ENCODE measurements at places on chromosomes 4 and X.

DNA sequence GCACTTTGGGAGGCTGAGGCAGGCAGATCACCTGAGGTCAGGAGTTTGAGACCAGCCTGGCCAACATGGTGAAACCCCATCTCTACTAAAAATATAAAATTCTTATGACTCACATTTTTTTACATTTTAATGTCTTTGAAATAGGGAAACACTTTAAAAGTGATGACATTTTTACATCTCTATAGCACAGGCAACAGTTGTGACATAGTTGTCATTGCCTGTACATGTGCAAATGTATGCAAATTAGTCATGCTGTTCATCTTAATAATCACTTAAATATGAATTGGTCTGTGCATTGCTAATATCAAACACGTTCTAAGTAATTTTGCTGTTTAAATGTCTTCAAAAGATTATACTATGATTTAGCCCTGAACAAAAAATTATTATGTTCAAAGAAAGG is 41.7 kb downstream of the ZGRF1 start:
- no peak for DNase-seq

GRCh38 chrX:119359618-119360382 is 39.3 kb upstream of the SLC25A43 start:
- no peak for DNase-seq

DNA sequence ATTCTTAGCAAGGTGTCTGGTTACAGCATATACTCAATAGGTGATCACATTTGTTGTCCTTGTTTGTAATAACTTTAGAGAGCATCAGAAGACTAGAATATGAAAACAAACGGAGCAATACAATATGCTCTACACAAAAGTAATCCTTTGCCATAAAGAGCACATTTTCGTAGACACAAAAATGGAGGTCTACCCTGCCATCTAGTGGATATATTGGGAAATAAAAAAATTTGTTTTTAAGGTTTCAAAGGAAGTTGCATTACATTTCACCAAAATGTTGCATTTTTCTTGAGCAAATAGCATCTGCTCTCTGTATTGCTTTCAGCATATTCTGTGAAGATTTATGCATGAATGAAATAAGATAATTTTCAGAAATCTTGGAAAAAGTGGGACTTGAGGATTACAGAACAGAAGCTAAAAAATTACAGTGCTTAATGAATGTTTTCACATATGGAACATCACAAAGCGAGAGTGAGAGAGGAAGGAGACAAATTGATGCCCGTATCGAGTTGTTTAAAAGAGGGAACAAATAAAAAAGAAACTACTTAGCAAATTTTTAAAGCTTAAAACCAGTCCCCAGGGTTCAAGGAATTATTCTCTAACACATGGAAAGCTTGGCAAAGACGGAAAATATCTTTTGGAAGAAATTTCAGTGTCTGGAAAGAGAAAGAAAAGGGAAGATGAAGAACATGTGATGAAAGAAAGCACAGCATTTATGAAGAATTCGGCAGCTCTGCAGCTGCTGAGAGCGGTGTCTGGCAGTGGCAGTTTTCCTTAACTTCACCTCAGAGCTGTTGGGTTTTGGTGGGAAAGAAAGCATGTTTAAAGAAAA is 390.1 kb downstream of the ANKRD50 start:
- DNase-seq = no peak

DNA sequence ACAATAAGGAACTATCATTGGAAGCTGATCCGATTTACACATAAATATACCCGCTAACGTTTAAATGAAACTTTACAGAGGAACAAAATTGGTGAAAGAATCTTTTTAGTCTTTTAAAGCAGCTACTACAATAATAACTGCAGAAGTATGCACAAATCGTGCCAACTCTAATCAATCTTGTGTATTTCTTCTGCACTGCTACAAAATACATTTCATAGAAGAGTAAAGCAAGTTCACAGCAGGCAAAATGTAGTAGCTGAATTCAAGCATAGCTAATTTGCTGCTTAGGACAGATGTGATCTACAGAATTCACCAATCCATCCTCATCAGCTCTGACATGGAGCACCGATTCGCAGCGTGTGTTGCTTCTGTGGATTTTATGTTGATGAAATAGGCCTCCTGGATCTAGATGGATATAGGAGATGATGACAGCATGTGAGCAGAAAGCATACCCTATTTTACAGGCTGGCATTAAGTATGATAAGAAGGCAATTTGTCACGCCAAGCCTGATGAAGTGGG is 367.3 kb upstream of the FGF13 start:
- DNase-seq = no peak

GRCh38 chr4:56093576-56093975 is 144.8 kb downstream of the CEP135 start:
- DNase-seq = no peak

- DNase-seq = no peak
These were observed 1.2 kb upstream of the FSTL5 start for GRCh38 chr4:162164906-162165510.

- peak; percentile 9 for DNase-seq
These were observed 29.6 kb downstream of the SLC16A2 start for GRCh38 chrX:74450803-74451449.

DNA sequence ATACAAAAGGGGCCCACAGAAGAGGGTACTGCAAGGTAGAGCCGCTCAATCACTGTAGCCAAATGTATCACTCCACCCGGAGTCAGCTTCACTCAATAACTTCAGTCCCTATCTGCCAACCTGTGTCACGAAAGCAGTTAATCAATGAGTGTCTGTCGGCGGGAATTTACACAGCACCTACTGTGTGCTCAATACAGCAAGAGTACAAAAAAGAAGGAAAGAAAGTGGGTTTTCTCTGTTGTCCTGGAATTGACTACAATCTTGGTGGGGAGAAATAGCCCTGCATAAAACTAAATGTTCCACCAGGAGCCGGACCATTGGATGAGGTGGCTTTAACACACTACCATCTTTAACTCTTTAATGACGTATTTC is 780 bp upstream of the NKRF start:
- DNase-seq = no peak

GRCh38 chr4:7434766-7435150 is at the start of gene PSAPL1:
Gene PSAPL1, minus strand, starts transcription at chr4:7434930. Its CDS starts 51 bp downstream, at chr4:7434879.
- DNase-seq = no peak

DNA sequence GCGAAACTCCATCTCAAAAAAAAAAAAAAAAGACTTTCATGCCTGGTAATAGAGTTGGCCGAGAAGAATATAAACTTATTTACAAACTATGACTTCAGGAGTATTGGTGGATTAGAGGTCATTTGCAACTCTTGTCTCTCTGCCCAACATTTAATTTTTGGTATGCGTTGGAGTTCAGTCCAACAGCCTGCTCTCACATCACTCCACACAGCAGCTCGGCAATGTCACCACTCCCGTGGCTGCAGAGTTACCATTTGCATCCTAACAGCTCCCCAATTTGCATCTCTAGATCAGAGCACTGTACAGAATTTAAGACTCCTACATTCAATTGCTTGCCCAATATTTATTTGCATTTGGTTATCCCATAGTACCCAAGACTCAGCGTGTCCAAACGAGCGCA is 40.9 kb upstream of the AP1AR start:
- DNase-seq = no peak

DNA sequence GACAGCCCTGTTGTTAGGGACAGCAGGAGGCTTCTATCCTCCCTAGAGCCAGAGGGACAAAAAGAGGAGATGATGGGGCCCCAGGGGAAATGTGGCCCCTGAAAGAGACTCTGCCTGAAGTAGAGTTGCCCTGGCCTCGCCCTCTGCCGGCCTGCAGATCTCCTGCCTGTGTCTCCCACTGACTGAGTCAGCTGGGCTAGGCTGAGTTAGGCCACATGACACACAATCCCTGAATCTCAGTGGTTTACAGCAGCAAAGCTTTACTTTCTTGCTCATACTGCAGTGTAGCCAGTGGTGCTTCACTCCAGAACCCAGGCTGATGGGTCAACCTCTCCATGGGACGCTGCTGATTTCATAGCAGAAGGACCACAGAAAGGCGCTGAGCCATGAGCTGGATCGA is 23.5 kb downstream of the DRD5 start:
- DNase-seq = no peak

- DNase-seq = peak; percentile 35
These were observed 19.5 kb upstream of the CCNI start for GRCh38 chr4:77095101-77095821.

GRCh38 chr4:79175716-79176115 is 150.1 kb downstream of the NAA11 start:
- no peak for DNase-seq

DNA sequence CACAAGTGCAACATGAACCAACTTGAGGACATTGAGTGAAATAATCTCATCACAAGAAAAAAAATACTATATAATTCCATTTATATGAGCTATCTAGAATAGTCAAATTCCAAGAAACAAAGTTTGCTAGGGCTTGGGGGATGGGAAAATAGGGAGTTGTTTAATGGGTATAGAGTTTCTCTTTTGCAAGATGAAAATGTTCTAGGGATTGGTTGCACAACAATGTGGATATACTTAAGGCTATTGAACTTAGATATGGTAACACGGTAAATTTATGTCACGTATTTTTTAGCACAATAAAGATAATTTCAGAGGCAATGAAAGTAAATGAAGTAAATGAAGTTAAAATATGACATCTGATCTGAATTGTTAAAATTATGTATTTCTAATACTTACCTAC is 7.9 kb downstream of the MFSD8 start:
- DNase-seq = no peak

- DNase-seq = no peak
These were observed 158.5 kb downstream of the NSUN7 start for GRCh38 chr4:40908297-40908696.

- no peak for DNase-seq
These were observed 136.0 kb downstream of the UGT8 start for GRCh38 chr4:114734594-114734993.

DNA sequence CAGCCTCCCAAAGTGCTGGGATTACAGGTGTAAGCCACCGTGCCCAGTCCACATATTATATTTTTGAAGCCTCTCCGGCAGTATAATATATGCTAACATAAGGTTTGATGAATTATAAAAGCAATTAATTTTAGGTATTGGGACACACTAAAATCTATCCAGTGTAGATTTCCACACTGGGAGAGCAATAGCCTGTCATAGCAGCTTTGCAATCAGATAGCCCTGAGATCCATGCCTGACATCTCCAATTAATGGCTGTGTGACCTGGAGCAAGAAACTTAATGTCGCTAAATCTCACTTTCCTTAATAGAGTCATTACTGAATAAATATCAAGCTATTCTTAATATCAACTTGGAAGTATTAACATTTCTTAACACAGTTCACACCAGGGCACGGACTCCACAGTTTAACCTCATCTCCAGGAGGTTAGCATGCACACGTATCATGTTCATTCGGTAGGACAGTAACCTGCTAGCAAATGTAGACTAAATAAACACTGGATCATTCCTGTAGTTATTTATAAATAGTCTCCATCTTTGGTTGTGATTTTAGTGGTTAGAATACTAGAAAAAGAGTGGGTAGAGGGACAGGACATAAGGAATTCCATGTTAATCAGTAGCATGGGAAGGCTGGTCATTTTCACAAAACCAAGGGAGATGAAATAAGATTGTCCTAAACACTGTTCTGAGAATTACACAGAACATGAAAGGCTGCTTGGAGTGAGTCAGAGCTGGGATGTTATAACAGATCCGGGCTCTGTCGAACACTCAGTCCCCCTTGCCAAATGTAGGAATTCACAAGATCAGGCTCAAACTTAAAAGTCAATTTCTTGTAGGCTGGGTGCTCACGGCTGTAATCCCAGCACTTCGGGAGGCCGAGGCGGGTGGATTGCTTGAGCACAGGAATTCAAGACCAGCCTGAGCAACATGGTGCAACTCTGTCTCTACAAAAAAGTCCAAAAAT is 254.7 kb downstream of the PALLD start:
- no peak for DNase-seq

DNA sequence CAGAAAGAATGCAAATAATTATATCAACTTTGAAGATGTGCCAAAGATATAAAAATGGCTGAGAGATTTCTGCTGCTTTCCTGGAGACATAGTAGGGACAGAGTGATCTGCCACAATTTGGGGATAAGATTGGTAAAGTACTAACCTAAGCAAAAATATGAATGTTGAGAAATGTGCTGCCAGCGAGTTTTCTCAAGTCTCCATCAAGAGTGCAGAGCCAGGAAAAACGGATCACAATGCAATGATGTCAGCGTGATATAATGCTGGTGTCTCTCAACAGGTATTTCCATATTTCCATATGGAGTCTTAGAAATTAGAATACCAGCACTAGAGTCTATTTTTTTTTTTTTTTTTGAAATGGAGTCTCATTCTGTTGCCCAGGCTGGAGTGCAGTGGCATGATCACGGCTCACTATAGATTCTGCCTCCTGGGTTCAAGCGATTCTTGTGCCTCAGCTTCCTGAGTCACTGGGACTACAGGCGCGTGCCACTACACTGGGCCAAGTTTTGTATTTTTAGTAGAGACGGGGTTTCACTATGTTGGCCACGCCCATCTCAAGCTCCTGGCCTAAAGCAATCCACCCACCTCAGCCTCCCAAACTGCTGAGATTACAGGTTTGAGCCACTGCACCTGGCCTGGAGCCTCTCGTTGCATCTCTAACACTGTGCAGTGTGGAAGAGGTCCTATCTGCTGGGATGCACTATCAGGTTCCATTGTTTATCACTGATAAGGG is 893.5 kb downstream of the TRIML1 start:
- DNase-seq = no peak

DNA sequence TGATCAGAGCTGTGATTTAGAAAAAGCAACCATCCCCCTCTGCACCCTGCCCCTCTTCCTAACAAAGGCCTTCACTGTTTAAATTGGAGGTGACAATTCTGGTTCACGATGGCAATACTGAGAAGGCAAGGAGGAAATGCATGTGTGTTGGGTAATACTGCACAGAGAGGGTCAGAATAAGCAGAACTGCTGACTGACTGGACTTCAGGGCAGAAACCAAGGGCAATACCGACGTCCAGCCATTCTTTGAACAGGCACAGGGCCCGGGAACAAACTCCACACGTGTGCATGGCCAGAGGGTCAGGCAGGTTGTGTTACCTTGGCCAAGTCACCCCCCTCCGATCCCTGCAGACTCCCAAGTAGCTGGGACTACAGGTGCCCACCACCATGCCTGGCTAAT is 6.0 kb downstream of the ACSL1 start:
- DNase-seq = no peak

- DNase-seq = no peak
These were observed 24.4 kb upstream of the CORIN start for GRCh38 chr4:47862297-47862696.

DNA sequence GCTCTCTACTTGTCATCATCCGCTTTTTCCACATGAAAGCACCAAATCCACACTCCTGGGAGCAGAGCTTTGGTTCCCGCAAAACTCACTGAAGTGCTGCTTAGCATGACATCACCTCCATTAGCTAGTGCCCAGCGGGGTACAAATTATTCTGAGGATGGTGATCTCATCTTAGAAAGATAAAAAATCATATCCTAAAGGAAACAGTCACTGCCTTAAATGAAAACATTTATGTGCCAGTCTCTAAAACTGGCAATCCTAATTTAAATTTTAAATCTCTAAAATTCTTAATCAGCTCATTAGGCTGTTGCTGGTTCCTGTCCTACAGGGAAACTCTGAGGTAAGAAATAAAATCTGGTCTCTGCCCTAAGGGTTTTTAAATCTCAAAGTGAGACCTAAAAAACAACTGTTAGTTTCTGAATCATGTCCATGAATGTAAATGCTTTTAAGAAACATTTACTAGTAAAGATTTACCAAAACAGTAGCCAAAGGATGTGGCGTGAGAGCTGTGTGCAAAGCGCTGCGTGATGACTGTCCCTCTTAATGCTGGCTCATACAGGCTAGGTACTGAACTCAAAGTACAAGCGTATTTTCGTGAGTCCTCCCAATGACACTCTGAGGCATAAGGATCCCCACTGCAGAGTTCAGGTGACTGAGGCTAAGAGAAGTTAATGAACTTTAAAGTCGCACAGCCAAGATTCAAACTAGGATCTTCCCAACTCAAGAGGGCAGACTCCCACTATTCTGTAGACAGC is 4.5 kb downstream of the CASP3 start:
- DNase-seq = no peak

Data from hypothalamus (tissue), 51 donors.